ENCODE measurements at places on chromosomes 7 and 10.

DNA sequence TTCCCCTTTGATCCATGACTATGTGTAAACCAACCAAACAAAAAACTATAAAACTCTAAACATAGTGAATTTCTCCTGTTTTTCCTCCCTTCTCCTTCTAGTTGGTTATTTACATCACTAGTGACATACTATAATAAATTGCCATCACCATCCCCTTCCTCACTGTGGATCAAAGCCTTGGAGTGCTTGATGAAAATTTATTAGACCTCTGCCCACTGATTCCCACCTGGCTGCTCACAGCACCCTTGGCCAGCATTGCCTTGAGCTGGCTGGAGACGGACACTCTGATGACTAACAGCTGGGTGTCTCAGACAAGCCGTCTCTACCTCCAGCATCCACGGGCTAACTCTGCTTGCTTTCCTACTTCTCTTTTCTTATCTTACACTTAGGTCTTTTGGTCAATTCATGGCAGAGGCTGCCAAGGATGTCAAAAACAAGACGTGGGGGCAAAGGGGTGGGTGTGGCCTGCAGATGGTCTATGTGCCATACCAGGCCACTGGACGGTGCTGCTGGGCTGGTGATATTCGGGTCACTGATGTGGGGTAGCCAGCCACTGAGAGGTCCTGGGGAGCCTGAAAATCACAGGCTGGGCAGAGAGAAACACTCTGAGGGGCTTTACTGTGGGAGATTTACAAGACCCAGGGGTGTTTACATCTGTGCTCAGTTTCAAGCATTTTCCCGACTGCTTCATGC is 207.8 kb downstream of the TAX1BP1 start:
- DNase-seq = no peak

GRCh38 chr10:101693651-101693977 is 1.4 kb downstream of the FBXW4 start:
- DNase-seq = no peak

DNA sequence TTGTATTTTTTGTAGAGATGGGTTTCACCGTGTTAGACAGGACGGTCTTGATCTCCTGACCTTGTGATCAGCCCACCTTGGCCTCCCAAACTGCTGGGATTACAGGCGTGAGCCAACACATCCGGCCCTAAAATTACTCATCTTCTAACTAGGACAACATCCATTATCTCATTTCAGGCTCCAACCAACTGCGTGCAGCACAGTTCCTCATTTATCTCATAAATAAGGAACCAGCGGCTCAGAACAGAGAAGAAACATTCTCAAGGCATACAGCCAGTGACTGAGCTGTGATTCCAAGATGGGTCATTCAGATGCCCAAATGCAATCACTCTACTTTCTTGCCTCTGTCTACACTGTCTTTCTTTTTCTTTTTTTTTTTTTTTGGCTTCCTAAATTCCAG is 356.1 kb downstream of the ELMO1 start:
- no peak for DNase-seq

GRCh38 chr7:23687011-23687410 is 7.0 kb downstream of the FAM221A start:
- DNase-seq = no peak

- DNase-seq = no peak
Measured at GRCh38 chr7:87852306-87852705, 23.9 kb downstream of the SLC25A40 start.

DNA sequence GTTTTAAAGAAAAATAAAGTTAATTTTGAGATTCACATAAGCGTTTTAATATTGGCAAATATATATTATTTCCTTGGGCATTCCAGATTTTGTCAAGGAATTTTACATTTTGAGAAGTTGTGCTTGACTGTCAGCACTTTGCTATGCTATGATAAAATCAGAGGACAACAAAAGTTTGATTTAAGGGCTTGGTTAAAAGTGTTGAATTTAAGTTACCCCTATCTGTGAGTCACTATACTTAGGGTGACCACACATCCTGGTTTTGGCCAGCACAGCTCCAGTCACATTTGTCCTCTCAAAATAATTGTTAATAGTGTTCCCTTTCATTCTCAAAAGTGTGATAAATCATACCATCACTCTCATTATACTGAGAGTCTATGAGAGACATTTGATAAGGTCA is 34.2 kb upstream of the ANK3 start:
- no peak for DNase-seq

DNA sequence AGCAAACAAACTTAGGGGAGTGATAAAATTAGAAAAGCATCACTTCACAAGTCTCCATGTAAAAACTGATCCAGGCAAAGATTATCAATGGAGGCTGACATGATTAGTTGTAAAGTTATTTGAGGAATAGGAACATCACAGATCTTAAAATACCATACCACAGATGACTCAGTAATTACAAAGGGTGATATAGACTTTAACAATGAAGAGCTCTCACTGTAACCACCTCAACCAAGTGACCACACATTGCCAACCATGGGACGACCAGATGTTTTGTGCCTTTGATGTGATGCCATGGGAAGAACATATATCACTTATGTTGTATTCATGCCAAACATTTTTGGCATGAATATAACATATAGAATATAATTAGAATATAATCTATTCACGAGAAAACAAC is 11.7 kb downstream of the AASS start:
- no peak for DNase-seq

DNA sequence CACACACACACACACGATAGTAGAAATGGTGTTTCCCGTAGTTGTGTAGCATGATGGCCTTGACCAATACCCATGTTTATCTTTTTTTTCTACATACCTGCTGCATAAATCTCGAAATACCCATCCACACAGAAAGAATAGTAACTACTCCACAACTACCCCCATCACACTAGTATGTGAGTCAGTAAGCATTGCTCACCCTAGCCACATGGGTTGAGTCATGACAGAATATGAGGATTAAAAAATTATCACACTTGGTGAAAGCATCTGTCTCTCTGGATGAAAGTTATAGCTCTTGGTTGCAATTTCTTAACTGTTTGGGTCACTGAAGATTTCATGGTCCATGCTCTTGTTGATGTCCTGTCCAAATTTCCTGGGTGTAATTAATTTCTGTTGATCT is 103.4 kb upstream of the MDFIC start:
- DNase-seq = no peak

- no peak for DNase-seq
Measured at GRCh38 chr7:15015545-15016314, 113.2 kb upstream of the DGKB start.

DNA sequence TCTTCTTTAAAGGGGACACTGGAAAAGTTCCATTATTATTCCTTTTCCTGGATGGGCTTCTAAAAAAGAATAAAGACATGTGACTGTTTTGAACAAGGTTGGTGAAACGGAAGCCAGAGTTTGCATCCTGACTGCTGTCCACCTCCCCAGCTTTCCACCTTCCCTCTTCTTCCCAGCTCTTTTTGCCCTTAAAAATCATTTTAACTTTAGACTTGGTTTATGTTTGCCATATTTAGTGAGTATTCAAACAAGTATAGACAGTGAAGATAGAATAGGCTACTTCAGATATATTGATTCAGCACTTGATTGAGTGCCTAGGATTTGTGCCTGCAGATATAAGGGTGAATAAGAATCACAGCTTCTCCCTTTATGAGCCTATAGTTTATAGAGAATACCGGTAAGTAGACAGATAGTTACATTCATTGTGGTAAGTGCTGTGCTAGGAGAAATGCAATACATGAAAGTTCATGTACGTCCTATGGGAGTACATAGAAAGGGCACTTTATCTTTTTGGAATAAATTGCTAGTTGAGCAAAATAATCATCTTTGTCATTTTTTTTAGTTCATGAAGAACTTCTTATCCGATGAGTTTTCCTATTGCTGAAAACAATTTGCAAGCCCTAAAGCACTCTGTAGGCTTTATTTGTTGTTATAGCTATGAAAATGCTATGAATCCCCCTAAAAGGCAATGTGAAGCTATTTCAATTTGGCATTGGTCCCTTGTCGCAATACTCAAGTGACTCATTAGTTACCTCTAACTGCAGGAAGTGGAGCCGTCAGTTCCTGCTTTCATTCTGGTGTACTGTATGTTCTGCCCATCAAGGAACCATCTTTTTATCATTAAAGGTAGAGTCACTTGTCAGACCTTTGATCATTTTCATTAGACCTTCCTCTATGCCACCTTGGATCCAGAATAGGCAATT is 57.2 kb upstream of the STRIP2 start:
- no peak for DNase-seq

GRCh38 chr7:30352169-30352568 is 67.8 kb downstream of the ZNRF2 start:
- no peak for DNase-seq

DNA sequence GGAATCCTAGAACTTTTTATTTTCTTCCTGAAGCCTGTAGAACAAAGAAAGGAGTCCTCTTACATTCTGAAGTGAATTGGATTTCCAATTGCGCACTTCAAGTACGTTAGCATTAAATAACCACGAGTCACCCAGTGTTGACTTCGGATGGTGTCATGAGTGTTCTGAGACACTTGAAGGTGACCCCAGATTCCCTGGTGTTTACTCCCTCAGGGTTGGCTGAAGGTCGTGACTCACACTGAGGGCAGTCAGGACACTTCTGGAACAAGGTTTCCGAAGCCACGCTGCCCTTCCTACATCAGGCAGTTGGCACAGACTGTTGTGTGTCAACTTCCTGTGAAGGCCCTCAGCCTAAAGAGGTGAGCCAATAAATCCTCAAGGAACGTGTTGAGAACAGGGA is 186.6 kb upstream of the CELF2 start:
- DNase-seq = peak; percentile 80

DNA sequence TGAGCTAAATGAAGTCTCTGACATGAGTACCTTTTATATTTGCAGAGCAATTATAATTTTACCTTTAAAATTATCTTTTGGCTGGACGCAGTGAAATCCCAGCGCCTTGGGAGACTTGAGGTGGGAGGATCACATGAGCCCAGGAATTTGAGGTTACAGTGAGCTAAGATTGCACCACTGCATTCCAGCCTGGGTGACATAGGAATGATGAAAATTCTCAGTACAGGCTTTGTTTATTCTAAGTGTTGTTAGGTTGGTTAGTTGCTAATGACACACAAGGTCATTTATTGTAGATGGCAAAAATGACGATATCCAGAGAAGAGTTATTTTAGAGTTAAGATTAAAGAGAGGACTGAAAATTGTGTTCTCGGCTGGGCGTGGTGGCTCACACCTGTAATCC is 87.6 kb downstream of the XRCC2 start:
- no peak for DNase-seq
